ENCODE measurements at places on chromosomes 3 and 15. TPM values are rescaled to one million over a fixed set of nuclear protein-coding genes. Genes with fewer than 3 reads are reported as not detected.
A peak's percentile ranks its signal among the peaks of the same experiment; 100 is the strongest.

DNA sequence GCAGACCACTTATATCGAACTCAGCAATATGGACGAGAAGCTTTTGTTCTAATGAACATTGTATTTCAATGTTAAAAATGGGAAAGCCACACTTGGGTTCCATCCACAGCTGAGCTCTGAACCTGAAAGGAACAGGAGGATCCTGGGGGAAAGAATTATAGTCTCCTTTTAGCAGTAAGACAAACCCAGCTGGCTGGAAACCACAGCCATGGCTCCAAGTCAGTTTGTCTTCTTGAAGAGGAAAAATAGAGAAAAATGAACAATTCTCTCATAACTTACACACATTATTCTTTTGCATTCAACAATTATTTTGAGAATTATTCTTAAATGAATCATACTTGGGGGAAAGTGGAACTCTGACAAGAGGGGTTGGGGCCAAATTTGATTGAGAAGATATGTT, 149.2 kb upstream of the VEPH1 start:
- no peaks in the 10 kb centered on the region for H3K4me1 ChIP-seq
- H3K4me3 ChIP-seq: no peak overlapping the region
- H3K27ac ChIP-seq: no peak overlapping the region
- H3K36me3 ChIP-seq: no peaks in the 10 kb centered on the region
- no peaks in the 10 kb centered on the region for H3K27me3 ChIP-seq

DNA sequence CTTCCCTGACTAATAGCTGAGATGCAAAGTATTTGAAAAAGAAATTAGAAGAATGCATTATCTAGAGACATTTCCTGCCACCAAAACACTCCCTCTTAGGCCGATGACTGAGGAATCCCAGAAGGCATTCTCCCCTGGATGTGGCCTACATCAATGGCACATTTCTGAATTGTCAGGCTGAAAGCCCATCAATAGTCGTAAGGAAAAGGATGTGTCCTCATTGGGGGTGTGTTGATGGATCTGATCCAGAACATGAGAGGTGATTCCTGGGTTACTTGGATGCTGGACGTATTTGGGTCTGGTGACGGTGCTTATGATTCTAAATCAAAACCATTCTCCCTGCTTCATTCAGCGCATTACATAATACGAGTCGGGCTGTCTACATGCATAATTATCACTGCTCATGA, 216.9 kb upstream of the CDIN1 start:
- no peaks in the 10 kb centered on the region for H3K36me3 ChIP-seq
- no peak overlapping the region for H3K27ac ChIP-seq
- DNase-seq: no peak
- no peaks in the 10 kb centered on the region for H3K4me1 ChIP-seq

DNA sequence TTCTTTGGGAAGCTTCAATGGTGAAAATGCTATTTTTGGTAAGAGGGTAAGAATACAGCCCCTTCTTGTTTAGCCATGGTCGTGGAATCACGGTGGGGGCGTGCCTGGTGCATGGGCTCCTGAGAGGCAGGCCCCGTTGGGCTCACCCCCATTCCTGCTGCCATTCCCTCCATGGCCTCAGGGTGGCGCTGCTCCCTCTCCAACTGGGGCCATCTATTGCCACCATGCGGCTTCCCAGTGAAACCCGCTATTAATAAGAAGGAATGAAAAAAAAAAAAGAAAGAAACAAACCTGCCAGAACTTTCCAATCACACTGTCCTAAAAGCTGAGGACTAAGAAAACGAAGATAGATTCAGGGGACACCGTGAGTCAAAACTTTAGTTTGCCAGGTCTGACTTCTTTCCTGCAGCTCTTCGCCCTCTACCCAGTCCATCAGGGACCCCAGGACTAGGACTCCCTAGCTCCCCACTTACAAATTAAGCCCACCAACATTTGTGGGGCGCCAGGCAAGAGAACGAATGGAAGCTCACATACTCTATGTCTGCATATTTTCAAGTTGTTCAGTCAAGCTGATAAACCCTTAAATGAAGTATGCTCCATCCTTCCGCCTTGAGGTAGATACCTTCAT, 30.6 kb upstream of the ABHD2 start:
- DNase-seq: peak; percentile 95
- H3K27ac ChIP-seq: no peak overlapping the region
- no peaks in the 10 kb centered on the region for H3K27me3 ChIP-seq
- H3K4me3 ChIP-seq: no peak overlapping the region
- H3K4me1 ChIP-seq: peaks cover 4% of the 10 kb centered on the region

DNA sequence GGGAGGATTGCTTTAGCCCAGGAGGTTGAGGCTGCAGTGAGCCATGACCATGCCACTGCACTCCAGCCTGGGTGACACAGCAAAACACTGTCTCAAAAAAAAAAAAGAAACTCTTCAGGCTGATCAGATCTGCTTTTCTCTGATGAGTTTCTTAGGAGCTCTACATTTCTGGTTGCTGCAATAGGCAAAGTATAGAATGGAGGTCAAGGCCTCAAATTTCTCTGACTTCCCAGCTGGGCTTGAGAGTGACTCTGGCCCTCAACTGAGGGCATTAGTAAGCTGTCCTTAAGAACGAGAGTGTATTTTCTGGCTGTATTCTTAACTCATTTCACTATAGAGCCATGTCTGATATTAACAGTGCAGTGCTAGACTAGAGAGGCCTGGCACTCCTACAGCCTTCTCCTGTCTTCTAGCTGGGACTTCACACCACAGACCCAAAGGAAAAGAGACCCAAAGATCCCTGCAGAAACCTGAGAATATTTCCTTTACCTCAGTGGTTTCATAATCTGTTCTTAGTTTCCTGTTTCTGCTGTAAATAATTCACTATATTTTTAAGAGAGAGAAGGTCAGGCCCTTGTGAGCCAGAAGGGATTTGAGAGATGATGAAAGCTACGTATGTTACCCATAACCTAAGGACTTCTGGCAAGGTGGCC, 2.0 kb upstream of the NR1I2 start:
- no peak for DNase-seq
- no peaks in the 10 kb centered on the region for H3K36me3 ChIP-seq
- H3K4me1 ChIP-seq: peaks cover under 1% of the 10 kb centered on the region
- no peaks in the 10 kb centered on the region for H3K27me3 ChIP-seq

GRCh38 chr3:50286322-50287227, 5.7 kb downstream of the IFRD2 start:
- H3K4me3 ChIP-seq: no peak overlapping the region
- no peaks in the 10 kb centered on the region for H3K36me3 ChIP-seq
- DNase-seq: no peak
- peaks cover 7% of the 10 kb centered on the region for H3K4me1 ChIP-seq
- no peaks in the 10 kb centered on the region for H3K27me3 ChIP-seq

GRCh38 chr15:64148581-64148980, 3.0 kb upstream of the SNX22 start:
- H3K27ac ChIP-seq: no peak overlapping the region
- no peaks in the 10 kb centered on the region for H3K36me3 ChIP-seq
- H3K4me3 ChIP-seq: no peak overlapping the region
- peaks cover 12% of the 10 kb centered on the region for H3K4me1 ChIP-seq

DNA sequence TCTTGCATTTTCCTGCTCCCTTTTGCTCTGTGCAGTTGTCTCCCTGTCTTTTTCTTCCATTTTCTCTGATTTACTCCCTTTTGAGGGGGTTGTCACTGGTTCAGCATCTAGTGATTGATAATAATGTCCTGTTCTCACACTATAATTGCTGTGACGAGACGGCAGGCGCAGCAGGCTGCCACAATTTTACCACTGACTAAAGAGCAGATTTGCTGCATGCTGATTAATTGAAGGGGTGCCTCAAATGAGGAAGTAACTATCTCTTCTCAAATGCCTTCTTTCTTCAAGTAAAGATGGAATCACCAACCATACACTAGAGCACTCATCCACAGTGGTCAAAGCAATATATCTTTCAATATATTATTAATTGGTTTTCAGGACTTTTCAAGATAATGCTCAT, 219.3 kb downstream of the CBLB start:
- no peaks in the 10 kb centered on the region for H3K4me1 ChIP-seq
- DNase-seq: no peak
- H3K4me3 ChIP-seq: no peak overlapping the region
- no peaks in the 10 kb centered on the region for H3K27me3 ChIP-seq
- no peak overlapping the region for H3K27ac ChIP-seq

DNA sequence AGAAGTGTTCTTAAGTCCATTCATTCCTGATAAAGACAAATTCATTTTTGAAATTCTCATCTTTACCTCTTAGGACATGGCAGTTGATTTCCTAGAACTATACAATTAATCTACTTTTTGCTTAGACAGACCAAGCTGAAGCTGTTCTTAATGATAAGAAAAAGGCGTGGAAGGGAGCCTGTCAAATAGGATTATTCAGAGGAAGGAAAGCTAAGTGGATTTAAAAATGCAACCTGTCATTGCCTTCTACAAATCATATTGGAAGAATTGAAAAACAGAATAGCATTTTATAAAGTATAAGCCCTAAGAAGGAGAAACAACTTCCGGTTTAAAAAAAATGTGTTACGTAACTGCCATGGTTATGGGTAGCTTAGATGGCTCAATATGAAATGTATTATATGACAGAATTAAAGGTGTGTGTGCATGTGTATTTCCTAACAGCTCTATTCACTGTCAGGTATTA, 81.2 kb upstream of the RAP2B start:
- no peak for DNase-seq
- no peaks in the 10 kb centered on the region for H3K36me3 ChIP-seq
- H3K27me3 ChIP-seq: no peaks in the 10 kb centered on the region
- no peak overlapping the region for H3K27ac ChIP-seq
- H3K4me1 ChIP-seq: no peaks in the 10 kb centered on the region

- no peak overlapping the region for H3K27ac ChIP-seq
- no peak overlapping the region for H3K4me3 ChIP-seq
- no peak for DNase-seq
- H3K4me1 ChIP-seq: no peaks in the 10 kb centered on the region
- H3K27me3 ChIP-seq: no peaks in the 10 kb centered on the region
- no peaks in the 10 kb centered on the region for H3K36me3 ChIP-seq
Measured at GRCh38 chr3:131807822-131808221, 227.0 kb downstream of the CPNE4 start.

GRCh38 chr15:29470311-29470710, 200.7 kb upstream of the NSMCE3 start:
- DNase-seq: no peak
- no peaks in the 10 kb centered on the region for H3K4me1 ChIP-seq
- no peak overlapping the region for H3K4me3 ChIP-seq
- no peaks in the 10 kb centered on the region for H3K27me3 ChIP-seq
- H3K36me3 ChIP-seq: no peaks in the 10 kb centered on the region

- peaks cover 7% of the 10 kb centered on the region for H3K27me3 ChIP-seq
- peaks cover 16% of the 10 kb centered on the region for H3K4me1 ChIP-seq
- no peaks in the 10 kb centered on the region for H3K36me3 ChIP-seq
- H3K27ac ChIP-seq: peak overlapping the region; percentile 62
Measured at GRCh38 chr3:58173669-58174398, 36.9 kb downstream of the DNASE1L3 start.

- no peak overlapping the region for H3K27ac ChIP-seq
- H3K27me3 ChIP-seq: peaks cover 7% of the 10 kb centered on the region
- no peak overlapping the region for H3K4me3 ChIP-seq
- peak; percentile 30 for DNase-seq
- H3K4me1 ChIP-seq: no peaks in the 10 kb centered on the region
Measured at GRCh38 chr3:140898340-140899180, 43.1 kb upstream of the SLC25A36 start.

AP3B2 gene
- 1.6 TPM for total RNA-seq

PP2D1 gene
- not detected for total RNA-seq

PAK6 gene
- total RNA-seq: 9.0 TPM

TRPM1 gene
- total RNA-seq: not detected

MUSTN1 gene
- total RNA-seq: 1.2 TPM

CCRL2 gene
- total RNA-seq: 18.9 TPM

All from left lung (tissue), 14 donors.